NCI-H2081 treated with DMSO at 0.1 percent for 48 hours (cell line): ENCODE measurements at places on chromosomes 2 and 18.

GRCh38 chr18:31607384-31607783 is 15.7 kb downstream of the TTR start:
- no peak for DNase-seq

GRCh38 chr18:35507623-35508022 is 9.9 kb upstream of the INO80C start:
- no peak for DNase-seq

DNA sequence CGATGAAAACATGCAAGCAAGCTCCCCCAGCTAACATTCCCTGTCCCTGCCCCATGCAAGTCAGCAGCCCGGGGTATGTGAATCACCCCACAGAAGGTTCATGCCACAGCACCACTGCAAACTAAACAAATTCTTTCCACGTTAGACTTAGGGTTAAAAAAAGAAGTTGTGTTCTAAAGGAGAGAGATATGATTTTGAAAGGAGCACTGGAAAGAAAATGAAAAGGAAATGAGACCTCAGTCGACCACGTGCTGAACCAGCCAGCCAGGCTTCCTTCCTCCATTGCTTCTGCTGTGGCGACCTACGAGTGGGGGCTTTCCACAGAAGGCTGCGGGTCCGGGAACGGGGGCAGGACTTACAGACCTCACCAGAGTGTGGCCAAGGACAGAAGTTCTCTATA is 52.0 kb downstream of the ARL4C start:
- DNase-seq: no peak

DNA sequence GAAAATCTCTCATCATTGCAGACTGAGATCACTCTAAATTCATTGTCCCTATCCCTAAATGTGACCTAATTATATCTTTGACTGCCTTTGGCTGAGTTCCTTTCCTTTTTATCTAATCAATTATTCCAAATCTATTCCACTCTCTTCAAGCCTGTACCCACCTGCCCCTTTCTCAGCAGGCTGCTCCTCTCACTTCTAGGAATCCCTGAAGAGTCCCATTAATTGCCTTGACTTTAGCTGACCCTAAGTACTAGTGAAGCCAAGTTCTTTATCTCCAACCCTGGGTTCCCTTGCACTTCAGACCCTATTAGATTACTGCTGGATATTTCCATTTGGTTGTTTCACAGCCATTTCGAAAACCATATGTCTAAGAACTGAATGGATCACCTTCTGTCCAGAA is 102.8 kb downstream of the GREB1L start:
- DNase-seq: no peak

DNA sequence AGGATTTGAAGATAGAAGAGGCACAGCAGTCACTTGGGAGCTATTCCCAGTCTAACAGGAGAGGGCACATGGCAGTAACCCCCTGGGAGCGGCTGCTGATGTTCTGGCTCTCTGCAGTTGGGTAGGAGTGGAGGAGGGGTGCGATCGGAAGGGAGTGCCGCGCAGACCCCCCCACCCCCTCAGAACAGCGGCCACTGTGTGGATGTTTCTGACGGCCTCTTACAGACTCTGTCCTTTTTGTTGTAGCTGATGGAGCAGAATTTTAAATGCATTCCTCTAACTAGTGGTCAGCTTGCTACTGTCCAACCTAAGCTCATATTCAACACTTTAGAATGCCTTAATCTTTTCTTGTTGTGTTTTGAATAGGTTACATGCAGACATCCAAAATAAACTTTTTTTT is 127.9 kb downstream of the AGAP1 start:
- no peak for DNase-seq

DNA sequence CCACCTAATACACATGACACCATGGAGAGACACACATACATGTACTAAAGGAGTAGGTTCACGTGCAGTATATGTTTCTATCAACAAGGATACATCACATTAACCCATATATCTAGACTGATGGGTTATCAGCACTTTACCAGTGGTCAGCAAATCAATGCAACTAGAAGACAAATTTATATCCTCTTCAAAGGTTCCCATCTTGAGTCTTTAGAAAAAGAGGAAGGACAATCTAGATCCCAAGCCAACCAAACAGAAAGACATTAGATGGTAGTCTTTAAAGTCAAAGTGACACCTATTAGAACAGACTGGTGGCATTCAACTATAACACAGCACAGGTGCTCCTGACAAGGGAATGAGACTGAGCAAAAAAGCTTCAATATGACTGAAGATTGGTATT is 13.8 kb upstream of the SERTAD2 start:
- DNase-seq: no peak

GRCh38 chr2:240327566-240327965 is 107.9 kb upstream of the GPC1 start:
- no peak for DNase-seq

- DNase-seq: no peak
Measured at GRCh38 chr18:31225668-31226067, 63.0 kb upstream of the DSC1 start.

GRCh38 chr2:39408351-39409136 is 28.5 kb downstream of the MAP4K3 start:
- DNase-seq: no peak

DNA sequence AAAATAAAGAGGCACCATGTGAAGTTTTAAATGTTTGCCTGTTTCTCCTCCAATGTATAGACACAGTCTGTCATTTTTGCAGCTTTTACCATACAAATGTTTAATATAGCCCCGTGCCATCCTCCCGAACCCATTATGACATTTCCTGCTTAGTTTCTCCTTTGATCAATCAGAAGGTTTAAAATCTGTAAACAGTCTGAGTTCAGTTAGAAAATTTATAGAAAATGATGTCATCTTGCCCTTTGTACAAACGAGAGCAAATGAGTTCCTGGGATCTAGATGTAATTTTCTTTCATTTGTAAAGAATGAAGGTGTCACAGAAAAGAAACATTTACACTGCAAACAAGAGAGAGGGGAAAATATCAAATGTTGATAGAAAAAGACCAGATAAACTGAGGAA is 62.7 kb upstream of the NFU1 start:
- no peak for DNase-seq

DNA sequence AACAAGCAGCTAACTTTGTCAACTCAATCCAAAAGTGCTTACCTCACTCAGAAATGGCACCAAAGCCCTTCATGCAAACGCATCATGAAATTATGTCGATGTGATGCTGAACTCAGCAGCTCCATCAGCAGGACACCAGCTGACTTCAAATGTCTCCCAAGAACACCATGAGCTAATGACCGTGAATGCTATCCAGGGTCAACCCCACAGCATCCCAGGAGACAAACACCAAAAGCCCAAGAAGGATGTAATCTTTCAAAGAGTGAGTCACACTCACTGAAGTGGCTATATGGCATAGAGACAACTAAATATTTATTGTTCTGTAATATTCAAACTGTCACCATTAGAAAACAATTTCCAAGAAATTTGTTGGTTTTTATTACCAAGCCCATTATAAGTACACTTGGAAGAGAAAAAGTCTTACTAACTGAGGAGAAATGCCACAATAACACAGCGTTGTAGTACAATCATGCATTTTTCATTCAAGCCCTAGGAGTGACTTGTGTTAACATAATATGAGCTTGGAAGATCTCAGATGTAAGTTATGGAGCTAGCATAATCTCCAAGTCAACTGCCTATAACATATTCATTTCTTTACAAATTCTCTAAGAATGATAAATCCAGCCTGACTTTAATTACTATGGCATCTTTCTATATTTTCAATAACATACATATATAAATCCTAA is 165.0 kb upstream of the CCDC68 start:
- DNase-seq: no peak

DNA sequence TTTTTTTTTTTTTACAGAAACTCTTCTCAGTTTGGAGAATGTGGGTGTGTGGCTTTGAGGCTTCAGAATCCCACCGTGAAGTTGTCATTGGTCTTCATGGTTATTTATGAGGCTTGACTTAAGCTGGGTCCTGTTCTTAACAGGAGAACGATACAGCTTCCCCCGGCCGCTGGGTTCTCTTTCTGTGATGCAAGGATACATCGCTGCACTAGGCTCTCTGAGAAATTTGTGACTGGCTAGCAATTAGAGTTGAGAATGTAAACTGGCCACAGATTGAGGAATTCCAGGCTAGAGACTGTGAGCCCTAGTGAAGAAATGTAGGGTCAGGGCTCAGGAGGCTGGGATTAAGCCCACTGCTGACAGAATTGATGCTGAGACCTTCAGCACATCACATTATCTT is 29.8 kb downstream of the MGAT5 start:
- no peak for DNase-seq

- DNase-seq: no peak
Measured at GRCh38 chr2:169363560-169364150, 1.3 kb upstream of the LRP2 start.

DNA sequence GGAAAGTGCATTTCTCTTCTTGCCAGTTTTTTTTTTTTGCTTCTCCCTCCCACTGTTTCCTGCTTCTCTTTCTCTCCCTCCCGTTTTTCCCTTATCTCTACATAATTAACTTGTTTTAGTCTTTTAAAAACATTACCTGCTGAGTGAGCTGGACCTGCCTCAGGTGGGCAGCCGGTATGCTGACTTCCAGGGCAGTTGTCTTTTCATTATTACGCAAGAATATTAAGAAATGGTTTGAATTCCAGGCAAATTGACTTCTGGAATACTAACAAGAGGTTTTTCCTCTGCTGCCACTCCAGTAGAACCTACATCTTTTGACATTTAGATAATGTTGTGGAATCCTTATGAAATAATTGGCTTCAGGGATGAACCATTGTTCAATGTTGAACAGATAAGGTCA is 161.8 kb downstream of the THSD7B start:
- no peak for DNase-seq

GRCh38 chr2:15687243-15687642 is 95.6 kb downstream of the DDX1 start:
- no peak for DNase-seq

DNA sequence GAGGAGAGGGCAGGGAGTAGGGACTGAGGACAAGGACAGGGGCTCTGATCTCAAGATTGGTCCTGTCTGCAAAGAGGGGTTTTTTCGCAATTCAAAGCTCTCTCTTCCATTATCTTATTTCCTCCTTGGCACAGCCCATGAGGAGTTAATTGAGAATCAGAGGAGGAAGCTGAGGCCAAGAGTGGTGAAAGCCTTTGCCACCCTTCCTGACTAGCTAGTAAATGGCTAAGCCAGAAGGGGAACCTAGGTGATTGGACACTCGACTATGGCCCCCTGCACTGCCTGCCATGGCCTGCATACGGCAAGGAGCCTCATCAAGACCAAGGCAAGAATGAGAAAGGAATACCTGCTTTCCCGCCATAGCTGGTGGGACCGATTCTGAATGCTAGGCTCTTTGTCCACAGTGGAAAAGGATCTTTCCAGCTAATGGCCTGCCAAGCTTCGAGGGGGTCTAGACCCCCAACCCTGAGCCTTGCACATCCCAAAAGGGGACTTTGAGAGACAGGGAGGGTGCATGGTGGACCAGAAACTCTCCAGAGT is 237.9 kb downstream of the HAUS1 start:
- DNase-seq: no peak

DNA sequence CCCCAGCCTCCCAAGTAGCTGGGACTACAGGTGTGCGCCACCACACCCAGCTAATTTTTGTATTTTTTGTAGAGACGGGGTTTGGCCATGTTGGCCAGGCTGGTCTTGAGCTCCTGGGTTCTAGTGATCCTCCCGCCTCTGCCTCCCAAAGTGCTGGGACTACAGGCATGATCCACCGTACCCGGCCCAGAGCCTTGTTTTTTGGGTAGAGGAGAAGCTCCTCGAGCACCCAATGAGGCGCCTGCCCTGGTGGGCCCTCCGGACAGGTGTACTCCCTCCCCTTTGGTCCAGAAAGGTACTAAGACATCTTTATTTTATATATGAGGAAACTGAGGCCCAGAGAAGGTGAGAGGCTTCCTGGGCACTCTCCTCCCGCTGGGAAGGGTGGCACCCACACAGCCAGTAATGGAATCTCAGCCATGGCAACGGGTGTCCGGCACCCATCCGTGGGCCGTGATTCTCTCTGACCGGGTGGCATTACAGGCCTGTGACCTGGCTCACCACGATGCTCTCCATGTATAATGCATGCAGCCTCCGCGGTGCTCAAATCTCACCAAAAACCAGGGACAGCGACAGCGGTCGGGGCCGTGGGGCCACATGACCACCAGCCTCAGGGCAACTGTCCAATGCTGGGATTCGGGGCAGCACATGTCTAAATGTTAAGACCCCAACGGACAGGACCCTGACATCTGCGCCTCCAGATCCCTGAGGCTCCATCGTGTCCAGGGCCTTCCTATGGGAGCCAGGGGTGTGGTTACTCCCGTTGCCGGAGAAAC is 16.8 kb upstream of the KLHL30 start:
- no peak for DNase-seq

DNA sequence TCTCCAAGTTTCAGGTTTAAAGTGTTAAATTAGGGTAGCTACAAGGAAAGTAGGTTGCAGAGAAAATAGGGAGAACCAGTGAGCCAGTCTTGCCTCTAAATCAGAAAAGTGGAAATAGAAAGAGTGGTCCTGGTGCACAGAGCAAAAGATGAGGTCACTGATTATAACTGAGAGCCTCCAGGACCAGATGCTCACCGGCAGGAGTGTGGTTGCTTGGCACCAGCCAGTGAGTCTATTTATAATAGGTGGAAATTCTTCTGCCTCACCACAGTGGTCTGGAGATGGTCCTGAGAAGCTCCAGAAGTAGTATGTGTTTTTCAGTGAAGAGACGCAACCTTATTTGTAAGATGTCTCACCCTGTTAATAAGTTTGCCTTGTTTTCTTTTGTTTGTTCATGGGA is 373.9 kb upstream of the KCNJ3 start:
- no peak for DNase-seq

DNA sequence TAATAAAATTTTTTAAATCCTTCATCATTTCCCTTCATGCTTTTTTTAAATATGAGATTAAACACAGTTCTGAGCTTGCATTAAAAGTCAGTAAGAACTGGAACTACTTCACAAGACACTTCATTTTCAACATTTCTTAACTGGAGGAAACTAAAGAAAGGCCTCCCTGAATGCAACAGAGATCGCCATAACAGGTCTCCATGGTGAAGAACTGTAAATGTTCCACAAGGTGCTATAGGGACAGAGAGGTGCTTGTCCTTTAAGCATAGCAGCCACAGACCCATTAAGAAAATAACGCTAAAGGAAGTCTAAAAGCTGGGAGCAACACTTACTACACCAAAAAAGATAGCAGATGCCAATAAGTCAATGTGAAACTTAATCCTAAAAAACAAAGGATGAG is 8.5 kb downstream of the STAM2 start:
- DNase-seq: no peak

- DNase-seq: no peak
Measured at GRCh38 chr2:45353879-45354278, 257.2 kb downstream of the SRBD1 start.

GRCh38 chr2:121220995-121221394 is 64.0 kb downstream of the TFCP2L1 start:
- no peak for DNase-seq
